Esophagus squamous epithelium (tissue), 5 donors: ENCODE measurements at places on chromosomes 11 and 22.

GRCh38 chr22:40178417-40179409 is 988 bp downstream of the TNRC6B start:
- DNase-seq, result no peak

DNA sequence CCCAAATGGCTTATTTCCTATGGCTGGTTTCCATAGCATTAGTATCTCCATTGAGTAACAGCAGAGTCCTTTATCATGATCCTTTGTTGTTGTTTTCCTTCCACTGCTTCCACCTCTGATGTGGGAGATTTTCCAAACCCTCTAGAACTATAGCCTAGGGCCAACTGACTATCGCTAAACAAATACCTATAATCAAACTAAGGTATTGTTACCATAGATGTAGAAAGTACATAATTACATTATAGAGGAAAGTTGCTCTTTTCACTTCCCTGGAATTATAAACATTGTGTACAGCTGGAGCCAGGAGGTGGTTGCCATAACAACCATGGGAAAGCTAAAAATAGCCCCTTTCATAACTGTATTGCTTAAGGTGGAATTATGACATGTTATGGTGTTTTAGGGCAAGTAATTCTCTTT is 47.0 kb upstream of the ALKBH3 start:
- DNase-seq, result no peak

DNA sequence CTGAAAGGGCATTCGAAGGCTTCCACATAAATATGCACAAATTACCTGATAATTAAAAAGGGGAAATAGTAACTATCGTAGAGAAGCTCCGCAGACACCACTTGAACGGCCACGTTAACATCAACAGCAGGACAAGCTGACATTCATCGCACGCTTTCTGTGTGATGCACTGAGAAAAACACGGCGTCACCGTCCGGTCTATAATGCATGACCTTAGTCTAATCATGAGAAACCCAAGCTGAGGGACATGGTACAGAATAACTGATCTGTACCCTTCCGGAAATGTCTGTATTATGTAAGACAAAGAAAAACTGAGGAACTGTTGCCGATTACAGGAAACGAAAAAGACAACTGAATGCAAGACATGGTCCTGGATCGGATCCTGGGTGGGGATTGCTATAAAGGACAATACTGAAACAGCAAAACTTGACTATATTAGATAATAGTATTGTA is 678 bp upstream of the RANGAP1 start:
- no peak for DNase-seq

DNA sequence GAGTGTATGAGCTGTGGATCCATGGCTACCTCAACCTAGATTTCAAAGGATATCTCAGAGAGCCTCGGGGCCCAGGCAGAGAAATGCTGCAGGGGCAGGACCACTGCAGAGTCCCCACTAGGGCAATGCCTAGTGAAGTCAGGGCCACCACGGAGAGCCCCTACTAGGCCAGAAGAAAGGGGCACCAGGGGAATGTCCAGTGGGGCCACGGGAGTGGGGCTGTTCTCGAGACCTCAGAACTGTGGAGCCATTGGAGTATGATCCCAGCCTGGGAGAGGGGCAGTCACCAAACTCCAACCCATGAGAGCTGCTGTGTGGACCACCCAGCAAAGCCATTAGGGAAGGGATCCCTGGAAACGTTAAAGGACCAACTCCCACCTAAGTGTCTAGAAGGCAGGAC is 24.5 kb downstream of the RTL6 start:
- DNase-seq, result no peak

- DNase-seq, result no peak
Measured at GRCh38 chr11:12029119-12029518, 20.7 kb upstream of the DKK3 start.

DNA sequence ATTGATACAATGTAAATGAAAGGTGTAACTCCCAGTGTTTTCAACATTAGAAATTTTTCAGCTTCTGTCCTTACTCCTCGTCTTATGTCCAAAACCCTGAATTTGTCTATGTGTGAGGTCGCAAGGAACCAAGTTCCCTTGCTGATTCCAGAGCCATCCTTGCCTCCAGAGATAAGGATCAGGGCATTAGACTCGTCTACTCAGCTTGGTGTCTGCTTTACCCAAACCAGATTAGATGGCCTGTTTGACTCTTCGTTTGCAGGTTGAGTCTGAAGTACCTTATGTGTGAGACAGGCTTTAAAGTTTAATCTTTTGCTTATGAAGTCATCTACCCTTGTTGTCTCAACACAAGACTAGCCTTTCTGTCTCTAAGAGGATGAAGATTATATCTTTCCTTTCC is 55.6 kb downstream of the SPECC1L start:
- no peak for DNase-seq

- no peak for DNase-seq
Measured at GRCh38 chr11:79369055-79369454, 71.8 kb downstream of the TENM4 start.

DNA sequence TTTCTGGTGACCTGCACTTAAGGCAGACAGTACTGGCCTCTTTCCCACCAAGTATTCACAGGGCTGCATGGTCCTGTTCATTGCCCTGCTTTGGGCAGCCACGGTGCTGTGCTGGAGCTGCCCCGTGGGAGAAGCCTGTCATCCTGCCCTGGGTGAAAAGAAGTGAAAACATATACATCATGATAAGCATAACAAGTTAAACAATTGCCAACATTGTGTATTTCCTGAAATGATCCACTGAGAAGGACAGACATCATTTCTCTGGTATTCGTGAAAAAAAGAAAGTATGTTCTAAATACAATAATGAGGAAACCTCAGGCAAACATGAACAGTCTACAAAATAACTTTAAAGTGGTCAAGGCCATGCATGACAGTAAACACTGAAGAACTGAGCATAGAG is 393.1 kb downstream of the TMEM135 start:
- no peak for DNase-seq

GRCh38 chr22:31227186-31227585 is 15.1 kb downstream of the LIMK2 start:
- no peak for DNase-seq

DNA sequence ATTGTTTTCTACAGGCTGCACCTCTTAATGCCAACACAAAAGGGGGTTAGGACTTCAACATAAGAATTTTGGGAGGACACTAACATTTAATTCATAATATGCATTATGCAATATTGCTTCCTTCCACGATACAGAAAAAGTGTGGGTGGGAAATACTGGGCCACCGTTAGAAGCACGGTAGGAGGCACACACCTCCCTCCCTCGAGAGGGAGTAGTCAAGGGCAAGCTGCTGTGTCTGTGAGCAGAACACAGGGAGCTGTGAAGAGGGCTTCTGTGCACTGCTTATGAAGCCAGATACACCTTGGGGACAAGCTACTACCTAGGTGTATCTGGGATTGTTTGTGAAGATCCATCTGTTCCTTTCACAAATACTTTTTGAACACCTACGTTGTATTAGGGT is 109.3 kb upstream of the PLET1 start:
- no peak for DNase-seq

DNA sequence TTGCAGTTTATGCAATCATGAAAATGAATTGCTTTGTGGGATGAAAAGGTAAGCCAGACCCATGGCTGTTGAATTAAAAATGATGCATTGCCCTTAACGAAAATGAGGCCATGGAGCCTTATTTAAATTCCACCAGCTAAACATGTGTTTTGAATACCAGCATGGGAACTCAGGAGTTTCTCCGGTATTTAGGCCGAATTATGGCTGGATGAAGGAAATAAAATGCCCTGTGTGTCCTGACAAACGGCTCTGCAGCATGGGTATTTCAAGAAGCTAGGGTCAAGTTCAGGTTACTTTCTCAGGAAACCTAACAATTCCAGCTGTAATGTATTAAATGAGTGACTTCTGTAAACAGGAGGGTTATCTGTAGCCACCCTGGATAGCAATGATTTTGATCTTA is 38.3 kb downstream of the AMOTL1 start:
- DNase-seq, result no peak

- DNase-seq, result no peak
Measured at GRCh38 chr11:6229911-6230310, 4.5 kb downstream of the FHIP1B start.

DNA sequence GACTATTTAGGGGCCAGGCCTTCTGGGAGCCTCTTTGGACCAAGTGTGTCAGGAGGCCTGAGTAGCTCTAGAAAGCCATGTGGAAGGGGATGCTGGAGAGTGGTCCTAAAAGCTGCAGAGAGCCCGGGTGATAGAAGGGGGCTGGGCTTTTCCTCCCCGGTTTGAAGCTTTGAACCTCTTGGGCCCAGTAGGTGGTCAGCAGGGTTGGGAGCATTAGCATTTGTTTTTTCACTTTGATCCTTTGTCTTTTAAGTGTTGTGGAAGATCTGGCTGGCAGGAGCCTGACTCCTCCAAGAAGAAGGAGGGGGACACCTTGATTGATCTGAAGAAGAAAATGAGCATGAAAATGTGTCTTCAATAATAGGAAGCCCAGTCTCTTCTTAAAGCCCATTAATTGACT is 596.6 kb downstream of the INSC start:
- no peak for DNase-seq

DNA sequence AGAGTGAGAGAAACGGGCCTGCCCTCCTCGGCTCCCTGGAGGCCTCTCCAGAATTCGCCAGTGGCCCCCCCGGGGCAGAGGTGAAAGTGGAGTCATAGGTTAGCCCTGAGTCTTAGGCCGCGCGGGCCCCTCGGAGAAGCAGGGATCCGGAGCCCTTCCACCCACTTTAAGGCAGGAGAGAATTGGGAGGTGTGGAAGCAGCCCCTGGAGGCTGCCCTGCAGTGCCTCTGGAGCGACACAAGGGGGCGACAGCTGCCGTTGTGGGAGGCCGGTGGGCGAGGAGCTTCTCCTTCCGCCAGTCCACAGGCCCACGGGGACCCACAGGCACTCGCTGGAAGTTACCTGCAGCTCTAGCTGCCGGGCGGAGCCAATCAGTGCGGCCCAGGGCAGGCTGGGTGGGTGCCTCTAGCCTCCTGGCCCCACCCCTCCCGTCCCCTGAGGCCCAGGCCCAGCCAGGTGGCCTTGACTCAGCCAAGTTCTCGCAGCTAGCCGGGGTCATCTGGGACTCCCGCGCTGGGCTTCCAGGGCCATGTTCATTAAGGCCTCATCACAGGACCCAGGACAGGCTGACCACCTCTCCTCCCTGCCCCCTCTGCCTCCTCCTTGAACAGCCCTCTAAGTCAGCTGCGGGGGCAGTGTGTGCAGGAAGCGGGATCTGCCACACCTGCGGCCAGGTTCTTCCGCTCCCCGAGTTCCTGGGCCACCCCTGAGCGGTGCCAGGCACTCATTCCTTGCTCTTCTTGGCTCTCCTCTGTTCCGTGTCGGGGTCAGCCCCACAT is 5.0 kb downstream of the DGKZ start:
- no peak for DNase-seq

DNA sequence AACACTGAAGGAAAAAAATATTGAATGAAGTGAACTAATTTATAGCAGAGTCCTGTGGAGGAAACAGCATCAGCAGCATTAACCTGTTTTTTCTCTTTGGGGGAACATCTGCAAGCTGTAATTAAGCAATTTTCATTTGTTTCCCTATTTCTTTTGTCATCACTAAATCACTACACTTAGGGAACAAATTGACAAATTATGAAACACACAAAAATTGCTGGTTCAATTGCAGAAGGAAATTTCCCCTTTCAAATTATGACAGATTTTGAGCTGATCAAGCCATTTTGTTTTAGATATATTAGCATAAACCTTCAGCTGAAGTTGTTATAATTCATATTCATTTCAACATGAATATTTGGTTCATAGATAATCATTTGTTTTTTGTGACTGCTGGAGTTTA is 22.2 kb upstream of the RAG2 start:
- no peak for DNase-seq

DNA sequence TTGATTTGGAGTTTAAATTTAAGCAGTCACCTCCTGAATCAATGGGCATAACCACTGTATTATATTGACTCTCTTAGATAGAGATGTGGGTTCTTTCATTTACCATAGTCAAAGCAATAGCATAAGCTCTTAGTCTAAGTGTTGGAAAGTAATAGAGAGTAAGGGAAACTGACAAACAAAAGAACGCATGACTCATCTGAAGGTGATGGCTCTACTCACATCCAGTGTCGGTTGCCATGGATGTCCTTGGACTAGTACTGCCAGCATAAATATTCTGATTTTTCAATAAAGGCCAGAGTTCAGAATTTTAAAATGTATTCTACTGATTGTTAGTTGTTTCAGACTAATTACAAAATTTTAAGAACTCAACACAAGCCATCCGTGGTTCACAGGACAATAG is 444.9 kb upstream of the DDI1 start:
- no peak for DNase-seq

DNA sequence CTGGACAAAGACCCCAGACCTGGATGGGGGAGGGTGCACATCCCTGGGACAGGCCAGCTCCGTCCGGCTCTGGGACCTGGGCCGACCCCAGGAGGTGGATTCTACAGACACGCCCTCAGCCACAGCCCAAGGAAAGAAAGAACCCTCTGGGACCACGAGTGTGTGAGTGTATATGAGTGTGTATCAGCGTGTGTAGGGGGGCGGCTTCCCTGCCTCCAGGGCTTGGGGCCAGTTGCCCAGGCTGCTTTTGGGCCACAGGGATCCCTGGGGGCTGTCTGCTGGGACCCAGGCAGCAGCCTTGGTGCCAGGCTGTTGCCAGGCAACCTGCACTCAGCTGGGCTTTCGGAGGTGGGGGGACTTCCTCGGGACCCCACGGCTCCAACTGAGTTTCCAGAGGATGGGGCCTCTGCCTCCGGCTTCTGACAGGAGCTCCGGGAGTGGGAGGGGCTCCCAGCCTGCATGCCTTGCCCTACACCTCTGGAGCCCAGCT is 8.9 kb downstream of the DUSP8 start:
- no peak for DNase-seq

DNA sequence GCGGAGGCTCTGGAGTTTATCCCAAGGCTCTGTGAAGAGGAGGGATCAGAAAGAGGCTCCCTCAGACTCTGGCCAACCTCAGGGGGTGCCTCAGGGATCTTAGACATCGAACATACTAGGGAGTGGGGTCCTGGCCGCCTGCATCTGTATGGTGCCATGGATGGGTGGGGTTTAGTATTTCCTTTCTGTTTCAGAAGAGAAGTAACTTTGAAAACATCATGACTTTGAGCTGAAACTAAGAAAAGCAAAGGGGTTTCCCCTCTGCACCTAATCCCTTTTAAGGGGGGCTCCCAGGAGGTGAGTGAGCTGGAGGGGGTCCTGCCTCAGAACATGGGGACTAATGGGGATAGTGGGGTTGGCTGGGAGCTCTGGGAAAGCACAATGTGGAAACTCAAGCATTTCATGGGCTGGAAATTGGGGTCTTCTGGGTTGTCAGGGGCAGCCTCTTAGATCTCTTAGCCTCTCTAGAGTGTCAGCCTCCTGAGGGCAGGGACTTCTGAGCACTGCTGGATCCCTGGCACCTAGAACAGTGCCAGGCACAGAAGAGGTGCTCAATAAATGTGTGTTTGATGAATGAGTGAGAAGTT is 11.8 kb upstream of the SSTR3 start:
- no peak for DNase-seq

GRCh38 chr22:38112381-38112780 is 1.9 kb upstream of the BAIAP2L2 start:
- no peak for DNase-seq

- no peak for DNase-seq
Measured at GRCh38 chr11:68168694-68169093, 44.4 kb downstream of the KMT5B start.

- DNase-seq, result no peak
Measured at GRCh38 chr11:35009191-35009943, 92.9 kb downstream of the PDHX start.

GRCh38 chr22:28430466-28431025 is 249.1 kb downstream of the TTC28 start:
- DNase-seq, result no peak

GRCh38 chr22:42281284-42281683 is 10.8 kb upstream of the TCF20 start:
- DNase-seq, result no peak
